ENCODE measurements at places on chromosomes 7 and 10.

DNA sequence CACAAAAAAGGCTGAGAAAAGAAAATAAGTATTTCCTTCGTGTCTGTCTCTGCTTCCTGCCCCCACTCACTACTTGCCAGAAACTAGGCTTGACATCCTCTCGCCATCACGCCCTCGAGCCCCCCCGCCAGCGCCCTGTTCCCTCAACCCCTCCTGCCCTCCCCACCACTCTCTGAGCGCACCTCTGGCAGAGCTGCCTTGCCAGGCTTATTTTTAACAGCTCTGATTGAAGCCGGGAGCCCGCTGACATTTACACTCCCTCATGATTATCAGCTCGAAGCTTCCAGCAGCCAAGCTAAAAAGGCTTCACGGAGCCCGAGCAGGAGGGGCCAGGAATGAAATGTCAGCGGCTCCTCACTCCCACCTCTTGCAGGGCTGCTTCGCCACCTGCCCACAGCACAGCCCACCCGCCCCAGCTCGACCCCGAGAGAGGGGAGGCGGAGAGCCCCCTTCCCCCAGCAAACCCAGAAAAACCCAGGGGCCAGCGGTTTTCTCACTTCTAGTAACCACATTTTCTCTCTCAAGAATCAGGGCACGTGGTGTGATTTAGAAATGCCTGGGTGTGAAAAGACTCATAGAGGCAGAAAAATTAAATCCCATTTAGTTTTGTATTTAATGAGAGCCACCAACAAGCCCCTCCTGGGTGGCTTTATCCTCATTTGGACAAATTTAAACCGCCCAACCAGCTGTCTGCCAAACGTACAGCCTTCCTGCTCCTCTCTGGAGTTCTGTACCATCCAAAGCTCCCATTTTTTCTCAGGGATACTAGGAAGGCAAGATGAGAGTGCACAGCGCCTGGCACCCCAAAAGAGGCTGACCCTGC, 89.3 kb downstream of the SLIT1 start:
- no peak for DNase-seq

DNA sequence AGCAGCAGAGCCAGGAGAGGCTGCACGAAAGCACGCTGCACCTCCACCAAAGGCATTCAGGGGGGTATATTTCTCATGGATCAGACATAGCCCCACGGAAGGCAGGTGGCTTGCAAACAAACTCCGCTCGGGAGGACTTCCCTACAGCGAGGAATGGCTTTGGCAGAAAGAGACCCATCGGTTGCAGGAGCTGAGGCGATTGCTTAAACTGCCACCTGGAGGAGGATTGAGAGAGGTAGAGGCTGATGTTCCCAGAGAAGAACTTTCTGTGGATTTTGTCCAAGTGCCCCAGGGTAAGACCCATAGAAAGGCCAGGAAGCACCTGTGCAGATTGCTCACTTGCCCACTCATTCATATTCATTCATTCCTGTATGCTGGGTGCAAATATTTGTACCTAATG, 89.1 kb downstream of the NEUROD6 start:
- DNase-seq = no peak

DNA sequence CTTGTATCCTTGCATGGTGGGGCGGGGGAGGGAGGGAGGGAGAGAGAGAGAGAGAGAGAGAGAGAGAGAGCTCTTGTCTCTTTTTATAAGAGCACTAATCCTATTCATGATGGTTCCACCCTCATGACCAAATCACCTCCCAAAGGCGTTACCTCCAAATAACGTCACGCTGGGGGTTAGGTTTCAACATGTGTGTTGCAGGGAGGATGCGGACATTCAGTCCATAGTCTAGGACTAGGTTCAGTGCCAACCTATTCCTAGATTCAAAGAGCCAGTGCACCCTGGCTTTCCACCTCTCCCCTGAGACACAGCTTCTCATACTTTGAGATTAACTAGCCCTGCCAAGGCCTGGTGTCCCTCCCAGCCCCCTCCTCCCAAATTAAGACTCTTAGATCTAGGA, 123.0 kb downstream of the GRK5 start:
- DNase-seq = no peak

GRCh38 chr7:7756577-7756976, 38.2 kb upstream of the RPA3 start:
- DNase-seq = no peak

GRCh38 chr10:123995082-123995460, 98.3 kb downstream of the CHST15 start:
- no peak for DNase-seq

DNA sequence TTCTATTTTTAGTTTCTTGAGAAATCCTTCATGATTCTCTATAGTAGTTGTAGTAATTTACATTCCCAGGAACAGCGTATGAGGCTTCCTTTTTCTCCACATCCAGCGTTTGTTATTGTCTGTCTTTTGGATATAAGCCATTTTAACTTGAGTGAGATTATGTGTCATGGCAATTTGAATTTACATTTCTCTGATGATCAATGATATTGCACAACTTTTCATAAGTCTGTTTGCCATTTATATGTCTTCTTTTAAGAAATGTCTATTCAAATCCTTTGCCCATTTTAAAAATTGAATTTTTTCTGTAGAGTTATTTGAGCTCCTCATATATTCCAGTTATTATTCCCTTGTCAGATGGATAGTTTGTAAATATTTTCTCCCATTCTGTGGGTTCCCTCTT, 285.1 kb downstream of the REEP3 start:
- DNase-seq = no peak

- DNase-seq = no peak
Observed at GRCh38 chr10:4062072-4062471, 277.1 kb upstream of the KLF6 start.

- DNase-seq = no peak
Observed at GRCh38 chr10:133608855-133609254, 17.7 kb downstream of the FRG2B start.

DNA sequence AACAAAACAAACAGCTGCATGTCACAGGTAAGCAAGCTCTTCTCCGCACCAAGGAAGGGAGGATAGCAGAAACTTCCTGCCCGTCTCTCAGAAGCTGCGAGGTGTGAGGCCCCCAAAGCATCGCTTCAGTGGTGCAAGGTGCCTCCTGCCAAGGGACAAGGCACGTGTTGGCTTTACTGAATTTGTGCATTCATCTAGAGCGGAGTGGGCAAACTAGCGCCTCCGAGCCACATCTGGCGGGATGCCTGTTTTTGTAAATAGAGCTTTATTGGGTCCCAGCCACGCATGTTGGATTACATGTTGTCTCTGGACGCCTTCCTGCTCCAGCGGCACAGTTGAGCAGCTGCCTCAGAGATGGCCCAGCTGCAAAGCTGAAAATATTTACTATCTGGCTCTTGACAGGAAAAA, 27.7 kb downstream of the PHYH start:
- no peak for DNase-seq

- DNase-seq = no peak
Observed at GRCh38 chr7:93053209-93053948, 64.4 kb downstream of the SAMD9 start.

GRCh38 chr7:113071465-113071864, 15.2 kb downstream of the GPR85 start:
- DNase-seq = no peak

DNA sequence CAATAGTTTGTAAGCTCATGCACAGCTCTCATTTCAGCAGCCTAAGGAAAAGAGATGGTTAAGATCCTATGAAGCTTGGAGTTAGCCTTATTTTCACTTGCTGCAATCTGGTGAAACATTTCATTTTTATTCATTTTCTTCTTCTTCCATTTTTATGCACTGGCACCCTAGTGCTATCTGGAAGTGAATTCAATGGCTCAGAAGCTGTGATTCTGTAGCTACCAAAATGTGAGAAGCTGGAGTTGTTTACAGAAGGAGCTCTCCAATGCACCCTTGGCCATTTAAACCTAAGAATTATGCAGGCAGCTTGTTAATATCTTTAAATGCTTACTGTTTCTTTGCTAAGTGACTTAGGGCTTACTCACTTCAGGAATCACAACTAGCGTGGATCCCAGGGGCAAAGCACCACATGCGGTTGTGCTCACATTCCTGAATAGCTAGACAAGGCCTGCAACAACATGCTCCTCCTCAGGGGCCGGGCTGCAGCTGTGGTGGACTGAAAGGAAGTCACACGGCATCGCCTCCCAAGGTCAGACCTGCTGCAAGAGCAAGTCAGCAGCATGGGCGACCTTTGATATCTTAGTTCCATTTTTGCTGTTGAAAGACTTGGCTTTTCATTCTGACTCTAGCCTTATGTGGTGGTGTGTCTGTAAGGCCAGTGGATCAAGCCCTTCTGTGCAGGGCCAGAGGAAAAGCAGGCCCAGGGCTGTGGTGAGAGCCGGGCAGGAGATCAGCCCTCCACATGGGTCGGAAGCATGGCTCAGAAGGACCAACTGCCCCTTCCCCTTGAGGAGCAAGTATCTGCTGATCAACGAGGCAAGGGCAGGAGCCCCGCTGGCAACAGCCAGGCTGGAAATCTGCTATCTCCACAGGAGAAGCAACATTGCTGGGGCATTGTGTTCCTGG, 91.9 kb upstream of the MBL2 start:
- no peak for DNase-seq

DNA sequence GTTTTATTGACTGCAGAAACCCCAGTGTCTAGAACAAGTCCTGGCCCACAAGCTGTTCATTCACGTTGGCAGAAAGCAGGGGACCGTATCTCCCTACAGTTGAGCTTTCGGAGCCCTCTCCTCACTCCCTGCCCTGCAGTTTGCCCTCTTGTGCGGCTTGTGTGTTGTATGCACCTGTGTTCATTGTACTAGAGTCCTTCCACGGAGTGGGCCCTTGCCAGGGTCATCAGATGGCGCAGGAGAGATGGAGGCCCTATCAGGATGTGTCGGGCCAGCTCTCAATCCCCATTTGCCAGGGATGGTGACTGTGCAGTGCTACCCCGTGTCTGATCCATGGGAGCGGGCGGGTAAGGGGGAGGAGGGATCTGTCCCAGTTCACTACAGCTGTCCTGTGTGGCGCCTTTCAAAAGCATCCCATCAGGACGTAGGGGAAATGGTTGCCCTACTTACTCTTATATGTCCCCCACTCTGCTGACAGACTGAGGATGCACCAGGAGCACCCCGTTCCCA, 77.4 kb upstream of the PRR15 start:
- no peak for DNase-seq

DNA sequence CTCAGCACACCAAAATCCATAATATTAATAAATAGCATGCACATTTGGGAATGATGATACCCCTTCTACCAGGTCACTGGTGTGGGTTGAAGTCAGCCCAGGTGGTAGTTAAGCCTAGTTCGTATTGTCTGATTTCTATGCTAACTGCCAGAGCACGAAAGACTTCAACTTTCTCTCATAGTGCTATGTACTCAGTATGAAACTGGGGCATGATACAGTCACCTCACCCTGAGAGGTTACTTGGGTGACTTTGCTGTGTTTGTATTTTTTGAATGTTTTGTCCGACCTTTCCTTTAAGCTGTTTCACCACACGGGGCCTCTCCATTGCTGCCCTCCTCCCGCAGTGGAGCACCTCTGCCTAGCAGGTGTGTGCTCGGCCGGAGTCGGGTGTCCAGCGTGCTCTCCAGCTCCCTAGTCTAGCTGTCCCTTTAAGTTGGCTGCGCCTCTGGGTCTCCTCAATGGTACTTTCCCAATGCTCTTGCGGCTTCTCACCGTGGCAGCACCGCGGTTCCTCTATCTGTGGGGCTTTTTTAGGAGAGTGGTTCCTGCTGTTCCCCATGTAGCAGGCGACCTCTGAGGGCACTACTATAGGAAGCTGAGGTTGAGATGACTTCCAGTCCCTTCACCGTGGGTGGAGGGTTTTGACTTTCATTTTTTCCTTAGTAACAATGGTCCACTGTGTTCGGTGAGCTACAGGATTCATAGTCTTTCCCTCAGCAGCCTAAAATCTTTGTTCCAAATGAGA, 524.0 kb upstream of the PFKP start:
- DNase-seq = no peak

GRCh38 chr7:20470082-20470481, 139.4 kb downstream of the ITGB8 start:
- DNase-seq = no peak

GRCh38 chr10:123043409-123043925, 34.7 kb downstream of the ACADSB start:
- no peak for DNase-seq

DNA sequence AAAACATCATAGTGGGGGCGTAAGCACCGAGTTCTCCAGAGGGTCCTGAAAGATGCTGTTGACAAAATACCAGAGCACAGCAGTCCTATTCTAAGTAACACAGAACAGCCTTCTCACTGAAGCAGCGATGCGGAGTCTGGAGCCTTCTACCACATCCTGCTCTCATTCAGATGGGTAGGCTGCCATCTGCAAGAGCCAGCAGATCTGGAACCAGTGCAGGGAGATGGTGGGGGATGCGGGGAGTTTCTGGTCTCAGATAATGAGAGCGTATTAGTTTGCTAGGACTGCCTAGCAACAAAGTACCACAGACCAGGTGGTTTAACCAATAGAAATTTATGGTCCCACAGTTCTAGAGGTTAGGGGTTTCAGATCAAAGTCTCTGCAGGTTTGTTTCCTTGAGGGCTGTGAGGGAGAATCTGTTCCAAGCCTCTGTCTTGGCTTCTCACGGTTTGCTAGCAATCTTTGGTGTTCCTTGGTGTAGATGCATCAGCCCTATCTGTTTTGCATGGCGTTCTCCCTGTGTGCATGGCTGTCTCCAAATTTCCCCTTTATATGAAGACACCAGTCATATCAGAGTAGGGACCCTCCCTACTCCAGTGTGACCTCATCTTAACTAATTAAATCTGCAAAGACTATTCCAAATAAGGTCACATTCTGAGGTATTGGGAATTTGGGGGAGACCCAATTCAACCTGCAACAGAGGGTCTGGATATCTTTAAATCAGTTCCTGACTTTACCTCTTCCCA, 52.0 kb upstream of the STEAP1B start:
- no peak for DNase-seq

- DNase-seq = no peak
Observed at GRCh38 chr10:110644598-110645462, 694 bp downstream of the RBM20 start.

Data from cerebellar nuclear complex (tissue), 1 donor.